ENCODE measurements at places on chromosomes 7 and 10. TPM values are rescaled to one million over a fixed set of nuclear protein-coding genes. Genes with fewer than 3 reads are reported as not detected.

EN2 gene
- total RNA-seq: 0.07 TPM

CALML3 gene
- total RNA-seq: not detected

CNTNAP2 gene
- not detected for total RNA-seq

CTAGE4 gene
- total RNA-seq: 0.38 TPM

EPHA1 gene
- not detected for total RNA-seq

JAKMIP3 gene
- not detected for total RNA-seq

GJD4 gene
- not detected for total RNA-seq

CC2D2B gene
- total RNA-seq: 0.57 TPM

SND1 gene
- total RNA-seq: 311 TPM

SH2D4B gene
- 0.40 TPM for total RNA-seq

ADRA2A gene
- total RNA-seq: not detected

EPC1 gene
- 43.4 TPM for total RNA-seq

COBL gene
- not detected for total RNA-seq

PYROXD2 gene
- total RNA-seq: 6.1 TPM

PANK1 gene
- 4.5 TPM for total RNA-seq

SYT15B gene
- total RNA-seq: not detected

ITPRID1 gene
- total RNA-seq: not detected

OPN1SW gene
- not detected for total RNA-seq

ANKRD61 gene
- not detected for total RNA-seq

ZNF804B gene
- not detected for total RNA-seq

MLXIPL gene
- not detected for total RNA-seq

ARHGEF35 gene
- total RNA-seq: not detected

FAM13C gene
- not detected for total RNA-seq

ELFN1 gene
- 0.11 TPM for total RNA-seq

CPEB3 gene
- 4.8 TPM for total RNA-seq

IFIT3 gene
- 3.0 TPM for total RNA-seq

ORC5 gene
- total RNA-seq: 35.7 TPM

All from natural killer cell treated with Interleukin-12 subunit alpha and Interleukin-12 subunit beta and Interleukin-15 and Interleukin-18, amount 100 ng/mL, for 72 hours (primary cell).